Mucosa of gallbladder (tissue), 1 donor: ENCODE measurements at places on chromosomes 3 and 15.
A peak's percentile ranks its signal among the peaks of the same experiment; 100 is the strongest.

- DNase-seq = no peak
Observed at GRCh38 chr15:83973816-83974215, 261.8 kb upstream of the GOLGA6L4 start.

GRCh38 chr3:184155644-184156521, 706 bp downstream of the DVL3 start:
- no peak for DNase-seq

DNA sequence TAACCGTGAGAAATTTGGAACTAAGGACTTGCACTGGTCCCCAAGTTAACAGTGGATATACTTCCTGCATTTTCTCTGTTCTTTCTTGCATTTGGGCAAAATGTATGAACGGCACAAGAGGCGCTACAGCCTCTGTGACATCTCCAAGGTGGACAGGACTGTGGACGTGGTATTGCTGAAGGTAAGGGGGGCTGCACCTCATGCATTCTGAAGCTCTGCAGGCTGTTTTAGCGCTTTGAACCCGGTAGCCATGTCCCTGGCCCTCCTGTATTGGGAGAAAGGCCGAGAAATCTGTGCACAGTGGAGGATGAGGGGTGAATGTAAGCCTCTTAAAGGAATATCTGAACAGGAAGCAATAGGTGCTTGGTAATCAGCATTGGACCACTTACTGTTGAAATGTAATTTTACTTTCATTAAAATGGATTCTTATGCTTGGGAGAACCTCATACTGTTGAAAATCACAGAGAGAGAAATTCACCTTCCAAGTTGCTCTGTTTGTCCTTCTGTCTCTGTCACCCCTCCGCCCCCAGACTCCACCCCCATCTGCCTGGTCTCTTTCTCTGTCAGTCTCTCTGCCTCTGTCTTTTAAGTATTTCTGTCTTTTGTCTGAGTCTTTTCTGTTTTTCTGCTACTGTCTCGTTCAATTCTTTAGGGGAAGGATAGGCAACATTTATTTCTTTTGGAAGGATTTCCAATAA, 174.6 kb downstream of the KLHL25 start:
- DNase-seq = no peak

GRCh38 chr3:62892951-62893350, 17.7 kb upstream of the CADPS start:
- DNase-seq = no peak

GRCh38 chr3:104648823-104649222, 717.9 kb upstream of the ALCAM start:
- no peak for DNase-seq

GRCh38 chr3:178275793-178276192, 260.4 kb upstream of the KCNMB2 start:
- no peak for DNase-seq

DNA sequence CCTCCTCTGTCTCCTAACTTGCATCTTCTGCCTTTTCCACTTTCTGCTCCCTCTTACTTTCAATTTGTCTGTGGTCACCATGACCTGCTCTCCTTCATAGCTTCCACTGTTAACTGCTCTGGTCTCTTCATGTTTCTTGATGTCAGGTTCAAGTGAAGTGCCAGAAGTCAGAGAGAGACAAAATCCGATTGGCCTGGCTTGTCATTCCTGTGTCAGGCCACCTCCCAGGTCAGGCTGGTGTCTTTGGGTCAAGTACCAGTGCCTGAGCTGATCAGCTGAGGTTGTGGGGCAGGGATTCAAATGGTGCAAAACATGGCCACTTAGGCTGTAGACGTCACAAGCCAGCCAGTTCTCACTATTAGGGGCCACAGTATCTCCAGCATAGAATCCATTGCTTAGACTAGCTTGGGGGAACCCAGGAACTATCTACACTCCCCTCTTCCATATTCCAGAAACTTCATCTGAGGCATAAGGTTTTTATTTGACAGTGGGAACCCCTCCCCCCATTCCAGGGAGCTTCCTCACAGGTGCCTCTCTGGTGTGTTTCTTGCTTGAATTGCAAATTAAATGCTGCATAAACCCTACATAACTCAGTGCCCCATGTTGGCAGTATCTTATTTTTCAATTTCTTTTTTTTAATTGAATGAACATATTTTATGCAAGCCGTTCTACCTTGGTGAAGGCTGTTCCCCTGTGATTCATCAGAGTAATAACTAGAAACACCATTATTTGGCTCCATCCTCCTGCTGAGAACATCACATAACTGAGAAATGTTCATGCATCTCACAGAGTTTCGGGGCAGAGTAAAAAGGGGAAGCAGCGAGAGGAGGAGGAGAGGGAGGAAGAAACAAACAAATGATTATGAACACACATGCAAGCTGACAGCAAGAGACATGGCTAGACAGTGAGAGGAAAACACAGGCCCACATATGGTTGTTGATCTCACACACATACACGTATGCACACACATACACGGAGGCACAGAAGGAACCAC, 175.8 kb downstream of the TLE3 start:
- DNase-seq = no peak

DNA sequence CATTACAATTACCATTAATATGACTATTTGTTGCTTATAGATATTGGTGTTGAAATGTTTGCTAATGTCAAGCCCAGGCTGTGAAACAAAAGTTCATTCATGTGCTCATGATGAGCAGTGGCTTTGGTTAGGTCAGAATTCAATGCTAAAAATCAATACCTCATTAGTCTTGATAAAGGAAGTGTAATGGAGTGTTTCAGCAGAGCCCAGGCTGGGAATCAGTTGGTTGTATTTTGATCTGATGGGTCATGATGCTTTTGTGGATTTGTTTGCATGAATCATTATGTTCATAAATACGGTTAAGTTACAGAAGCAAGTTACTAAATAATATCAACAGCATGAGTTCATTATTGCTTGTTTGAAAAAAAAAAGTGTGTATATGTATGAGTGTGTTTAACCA, 13.6 kb upstream of the ZNF774 start:
- no peak for DNase-seq

DNA sequence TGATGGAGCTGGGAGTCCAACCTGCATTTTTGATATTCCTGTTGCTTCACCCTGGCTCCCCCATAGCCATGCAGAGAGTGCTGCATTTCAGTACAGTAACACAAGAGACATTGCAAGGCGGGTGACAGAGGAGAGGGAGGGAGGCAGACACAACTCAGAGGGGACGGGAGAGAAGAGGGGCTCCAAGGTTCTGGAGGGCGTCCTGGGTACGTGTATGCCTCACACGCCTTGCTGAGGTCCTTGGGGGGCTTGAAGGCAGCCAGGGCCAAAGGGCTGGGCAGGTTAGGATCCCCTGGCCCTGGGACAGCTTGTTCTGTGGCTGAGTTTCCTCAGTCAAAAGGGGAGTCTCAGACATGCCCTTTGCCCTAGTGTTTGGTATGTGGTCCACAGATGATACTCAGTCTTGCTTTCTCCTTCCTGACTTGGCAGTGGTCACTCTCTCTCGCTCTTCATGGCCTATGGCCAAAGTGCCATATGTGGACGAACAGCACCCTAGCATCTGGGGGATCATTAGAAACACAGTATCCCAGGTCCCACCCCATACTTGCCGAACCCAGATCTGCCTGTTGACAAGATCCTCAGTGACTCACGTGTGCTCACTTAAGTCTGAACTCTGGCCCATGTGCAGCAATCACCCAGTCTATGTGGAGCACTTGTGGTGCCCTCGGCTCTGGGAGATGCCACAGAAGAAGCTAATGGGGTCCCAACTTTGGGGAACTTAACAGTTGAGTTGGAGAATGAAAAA, 52.9 kb downstream of the FGD5 start:
- DNase-seq = no peak

- no peak for DNase-seq
Observed at GRCh38 chr15:88878720-88879184, 16.6 kb downstream of the HAPLN3 start.

- no peak for DNase-seq
Observed at GRCh38 chr3:96803870-96804269, 10.5 kb upstream of the EPHA6 start.

GRCh38 chr3:197430934-197431333, 124.8 kb downstream of the BDH1 start:
- DNase-seq = no peak

- DNase-seq = no peak
Observed at GRCh38 chr3:153855772-153856171, 265.4 kb upstream of the ARHGEF26 start.

DNA sequence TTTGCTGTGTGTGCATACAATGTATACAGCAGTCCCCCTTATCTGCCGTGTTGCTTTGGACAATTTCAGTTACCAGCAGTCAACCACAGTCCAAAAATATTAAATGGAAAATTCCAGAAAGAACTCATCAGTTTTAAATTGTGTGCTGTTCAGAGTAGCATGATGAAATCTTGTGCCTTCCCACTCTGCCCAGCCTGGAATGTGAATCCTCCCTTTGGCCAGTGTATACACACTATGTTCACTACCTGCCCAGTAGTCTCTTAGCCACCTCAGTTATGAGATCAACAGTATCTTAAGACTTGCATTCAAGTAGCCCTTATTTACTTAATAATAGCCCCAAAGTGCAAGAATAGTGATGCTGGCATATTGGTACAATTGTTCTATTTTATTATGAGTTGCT, 133.6 kb upstream of the ABHD17C start:
- DNase-seq = no peak

GRCh38 chr3:184570489-184570888, 8.9 kb downstream of the EPHB3 start:
- no peak for DNase-seq

GRCh38 chr3:96813820-96814650, at the start of gene EPHA6:
TSS of gene EPHA6 (plus strand) at chr3:96814594.
- peak; percentile 50 for DNase-seq

DNA sequence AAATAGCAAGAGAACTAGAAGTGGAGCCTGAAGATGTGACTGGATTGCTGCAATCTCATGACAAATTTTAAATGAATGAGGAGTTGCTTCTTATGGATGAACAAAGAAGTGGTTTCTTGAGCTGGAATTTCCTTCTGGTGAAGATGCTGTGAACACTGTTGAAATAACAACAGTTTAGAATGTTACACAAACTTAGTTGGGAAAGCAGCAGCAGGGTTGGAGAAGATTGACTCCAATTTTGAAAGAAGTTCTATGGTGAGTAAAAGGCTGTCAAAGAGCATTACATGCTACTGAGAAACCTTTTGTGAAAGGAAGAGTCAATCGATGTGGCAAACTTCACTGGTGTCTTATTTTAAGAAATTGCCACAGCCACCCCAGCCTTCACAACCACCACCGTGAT, 220.9 kb upstream of the LRRFIP2 start:
- DNase-seq = no peak

GRCh38 chr3:32340039-32340438, 51.6 kb upstream of the CMTM7 start:
- peak; percentile 65 for DNase-seq

DNA sequence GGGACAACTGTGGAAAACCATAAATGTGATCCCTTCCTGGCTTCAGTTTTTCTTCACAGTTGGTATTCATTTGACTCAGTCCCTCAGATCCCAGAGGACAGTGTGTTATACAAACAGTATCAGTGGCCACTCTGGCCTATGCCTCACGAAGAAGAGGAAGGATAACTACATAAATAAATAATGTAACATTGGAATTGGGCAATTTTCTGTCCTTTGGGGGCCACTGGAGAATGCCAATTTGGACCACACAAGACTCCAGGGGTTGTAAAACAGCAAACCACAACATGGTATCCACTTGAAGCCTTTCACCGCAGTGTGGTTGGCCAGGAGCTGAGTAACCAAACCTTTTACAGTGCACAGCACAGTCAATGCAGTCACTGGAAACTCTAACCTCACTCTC, 1077.0 kb downstream of the ROBO2 start:
- no peak for DNase-seq

DNA sequence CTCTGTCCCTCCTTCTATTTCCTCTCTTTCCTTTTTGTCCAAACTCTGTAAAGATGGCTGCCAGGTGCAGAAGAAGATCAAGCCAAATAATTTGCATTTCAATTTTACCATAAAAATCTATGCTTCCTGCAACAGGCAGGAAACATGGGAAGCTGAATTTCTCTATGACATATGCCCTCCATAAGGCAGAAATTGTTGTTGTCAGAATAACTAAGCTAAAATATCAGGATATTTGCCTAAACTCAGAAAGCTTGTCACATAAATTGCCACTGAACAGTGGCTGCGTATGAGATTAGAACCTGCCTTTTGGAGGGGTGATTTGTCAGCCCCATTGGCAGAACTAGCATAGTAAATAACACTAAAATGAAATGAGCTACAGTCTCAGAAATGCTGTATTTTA, 288.3 kb upstream of the LMCD1 start:
- DNase-seq = no peak

DNA sequence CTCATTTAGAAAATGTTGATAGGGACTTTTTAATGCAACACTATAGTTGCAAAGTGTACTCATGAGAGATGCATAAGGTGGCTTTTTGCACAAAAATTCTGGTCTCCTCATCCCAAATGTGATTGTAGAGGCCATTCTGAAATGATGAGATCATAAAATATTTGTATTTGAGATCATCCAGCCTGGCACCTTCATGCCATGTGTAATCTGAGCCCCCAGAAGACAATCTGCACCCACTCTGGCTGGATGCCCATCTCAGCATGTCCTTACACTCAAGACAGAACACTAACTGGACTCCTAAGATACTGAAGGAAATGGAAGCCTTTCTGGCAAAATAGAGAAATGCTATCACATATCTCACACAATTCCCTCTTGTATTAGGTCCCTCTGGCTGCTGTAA, 49.2 kb downstream of the SLC7A14 start:
- DNase-seq = no peak

DNA sequence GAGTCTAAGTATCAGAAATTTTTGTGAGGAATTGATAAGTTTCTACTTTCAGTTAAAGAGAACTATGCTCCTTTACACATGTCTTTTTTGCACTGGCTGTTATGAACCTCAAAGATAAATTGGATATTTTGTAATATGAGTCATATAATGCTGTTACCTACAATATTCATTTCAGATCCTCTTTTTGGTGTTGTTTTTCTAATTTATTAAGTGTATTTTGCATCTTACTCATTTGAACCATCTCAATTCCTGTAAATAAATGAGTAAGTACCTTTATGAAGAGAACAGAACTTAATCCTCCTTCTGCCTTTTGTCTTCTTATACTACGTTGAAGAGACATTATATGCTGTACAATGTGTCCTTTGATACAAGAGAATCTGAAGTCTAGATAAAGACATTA, 74.4 kb downstream of the ZIC1 start:
- no peak for DNase-seq

DNA sequence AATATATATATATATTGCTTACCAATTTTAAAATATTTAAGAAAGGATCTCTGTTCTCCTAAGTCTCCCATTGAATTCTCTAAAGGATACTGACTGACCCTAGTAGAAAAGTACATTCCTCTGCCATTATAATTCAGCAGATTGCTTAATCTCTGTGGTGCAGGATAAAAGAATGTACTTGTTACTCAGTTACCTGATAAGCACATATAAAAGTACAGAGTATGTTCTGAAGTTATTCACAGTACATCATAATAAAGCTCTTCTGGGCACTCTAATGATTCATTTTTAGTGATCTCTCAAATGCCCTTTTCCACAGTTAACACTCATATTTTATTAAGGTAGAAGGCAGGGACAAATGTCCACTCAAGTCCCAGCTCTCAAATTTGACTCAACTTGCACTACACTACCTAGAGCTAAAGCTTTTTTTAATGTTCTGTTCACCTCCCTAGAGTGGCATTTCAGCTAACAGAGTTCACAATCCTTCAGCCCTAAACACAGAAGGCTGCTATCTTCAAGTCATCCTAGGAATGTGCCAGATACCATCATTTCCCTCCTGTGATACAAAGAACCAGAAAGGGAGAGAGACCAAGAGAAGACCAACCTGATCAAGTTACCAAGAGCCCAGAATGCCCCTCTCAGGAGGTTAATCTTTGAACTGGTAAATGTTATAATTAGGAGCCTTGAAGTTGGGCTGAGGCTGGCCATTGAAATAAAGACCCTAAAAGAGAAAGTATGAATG, 53.3 kb downstream of the MEIS2 start:
- DNase-seq = no peak

GRCh38 chr3:188361888-188362287, 207.9 kb downstream of the LPP start:
- DNase-seq = no peak
